ENCODE measurements at places on chromosomes 6 and 20.

GRCh38 chr6:110355022-110355421, 3.1 kb downstream of the METTL24 start:
- no peak for DNase-seq

DNA sequence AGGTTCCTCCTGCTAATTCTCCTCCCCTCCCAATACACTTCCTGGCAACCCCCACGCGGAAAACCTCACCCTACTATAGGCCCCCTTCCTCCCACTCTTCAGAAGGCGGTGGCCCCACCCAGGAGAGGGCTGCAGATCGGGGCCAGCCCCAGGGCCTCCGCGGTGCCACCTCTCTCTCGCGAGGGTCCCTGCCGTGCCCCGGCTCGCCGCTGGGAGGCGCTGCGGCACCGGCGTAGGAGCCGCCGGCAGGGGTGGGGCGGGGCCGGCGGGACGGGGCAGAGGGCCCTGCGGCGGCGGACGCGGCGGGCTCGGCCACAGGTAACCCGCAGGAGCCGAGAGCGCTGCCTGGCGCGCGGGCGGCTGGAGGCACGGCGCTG, at the start of gene ANKRD6:
ANKRD6 (plus strand) TSS at position 278 of the 377 bp plus-strand sequence. CDS start 133,825 bp downstream, outside the sequence.
- no peak for DNase-seq

DNA sequence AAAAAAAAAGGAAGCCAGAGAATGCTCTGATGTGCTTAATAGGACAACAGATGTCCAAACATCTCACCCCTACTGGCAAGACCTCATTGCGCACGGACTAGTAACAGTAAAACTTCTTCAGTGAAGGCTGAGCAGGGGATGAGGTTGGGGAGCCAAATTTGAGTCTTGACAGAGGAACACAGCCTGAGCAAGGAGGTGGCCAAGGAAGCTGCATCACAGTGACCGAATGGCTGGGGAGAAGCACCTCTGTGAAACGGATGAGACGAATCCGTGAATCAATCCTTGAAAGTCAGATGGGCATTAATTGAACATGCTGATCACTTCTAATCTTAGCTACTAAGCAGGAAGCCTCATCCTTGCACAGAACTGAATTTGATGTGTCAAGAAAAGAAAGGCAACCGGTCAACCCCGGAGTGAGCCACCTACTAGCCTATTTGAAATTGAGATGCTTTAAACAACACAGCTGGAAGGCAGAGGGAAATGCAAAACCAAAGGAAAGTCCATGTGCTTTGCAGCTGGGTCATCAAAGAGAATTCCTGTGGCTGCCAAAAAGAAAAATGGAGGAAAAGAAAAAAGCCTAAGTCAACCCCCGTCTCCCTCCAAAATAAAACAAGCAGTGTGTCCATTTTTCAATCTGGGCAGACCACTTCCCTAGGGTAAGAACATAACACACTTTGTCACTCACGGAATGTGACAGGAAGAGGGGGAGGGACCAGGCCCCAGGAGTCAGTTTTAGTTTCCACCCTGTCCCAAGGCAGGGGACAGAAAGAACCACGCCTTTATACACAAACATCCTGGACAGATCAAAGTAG, 29.5 kb downstream of the PXDC1 start:
- no peak for DNase-seq

DNA sequence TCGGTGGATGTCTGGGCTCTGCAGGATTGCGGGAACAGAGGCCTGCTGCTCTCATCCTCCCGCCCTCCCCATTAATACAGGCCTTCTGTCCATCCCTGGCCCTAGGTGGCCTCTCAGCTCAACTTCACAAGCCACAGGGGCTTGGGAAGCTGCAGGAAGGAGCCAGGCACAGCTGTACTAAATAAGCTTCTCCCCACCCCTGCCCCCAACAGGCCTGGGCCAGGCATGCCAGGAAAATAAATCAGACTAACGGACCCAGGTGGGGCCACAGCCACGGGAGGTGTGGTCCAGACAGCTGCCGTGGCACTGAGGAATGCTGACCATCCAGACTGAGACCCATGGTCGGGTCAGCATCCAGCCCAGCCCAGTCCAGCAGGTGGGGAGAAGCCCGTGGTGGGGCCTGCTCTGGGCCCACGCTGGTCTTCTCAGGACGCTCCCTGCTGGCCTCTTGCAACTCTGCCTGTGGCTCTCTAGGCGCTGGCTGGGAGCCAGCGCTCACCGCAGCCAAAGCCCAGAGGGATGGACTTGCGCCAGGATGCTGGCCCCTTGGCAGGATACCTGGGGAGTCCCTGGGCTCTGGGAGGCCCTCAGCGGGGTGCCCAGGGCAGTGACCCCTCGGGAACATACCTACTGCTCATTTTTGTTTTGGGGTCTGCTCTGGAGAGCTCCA, 8.6 kb upstream of the YTHDF1 start:
- peak; percentile 33 for DNase-seq

GRCh38 chr6:2739335-2739734, 11.4 kb downstream of the MYLK4 start:
- no peak for DNase-seq

DNA sequence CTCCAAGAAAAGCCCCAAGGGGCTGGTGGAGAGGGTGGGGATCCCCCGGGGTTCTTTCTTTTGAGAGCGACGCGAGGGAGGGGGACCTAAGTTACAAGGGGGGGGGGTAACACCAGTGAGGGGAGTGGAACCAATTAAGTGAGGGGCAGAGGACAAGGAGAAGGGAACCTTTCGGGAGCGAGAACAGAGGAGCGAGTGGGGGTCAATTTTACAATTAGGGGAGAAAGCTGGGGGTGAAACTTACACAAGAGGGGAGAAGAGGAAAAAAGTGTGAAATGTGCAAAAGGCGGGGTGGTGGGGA, 548 bp downstream of the SALL4 start:
- no peak for DNase-seq

DNA sequence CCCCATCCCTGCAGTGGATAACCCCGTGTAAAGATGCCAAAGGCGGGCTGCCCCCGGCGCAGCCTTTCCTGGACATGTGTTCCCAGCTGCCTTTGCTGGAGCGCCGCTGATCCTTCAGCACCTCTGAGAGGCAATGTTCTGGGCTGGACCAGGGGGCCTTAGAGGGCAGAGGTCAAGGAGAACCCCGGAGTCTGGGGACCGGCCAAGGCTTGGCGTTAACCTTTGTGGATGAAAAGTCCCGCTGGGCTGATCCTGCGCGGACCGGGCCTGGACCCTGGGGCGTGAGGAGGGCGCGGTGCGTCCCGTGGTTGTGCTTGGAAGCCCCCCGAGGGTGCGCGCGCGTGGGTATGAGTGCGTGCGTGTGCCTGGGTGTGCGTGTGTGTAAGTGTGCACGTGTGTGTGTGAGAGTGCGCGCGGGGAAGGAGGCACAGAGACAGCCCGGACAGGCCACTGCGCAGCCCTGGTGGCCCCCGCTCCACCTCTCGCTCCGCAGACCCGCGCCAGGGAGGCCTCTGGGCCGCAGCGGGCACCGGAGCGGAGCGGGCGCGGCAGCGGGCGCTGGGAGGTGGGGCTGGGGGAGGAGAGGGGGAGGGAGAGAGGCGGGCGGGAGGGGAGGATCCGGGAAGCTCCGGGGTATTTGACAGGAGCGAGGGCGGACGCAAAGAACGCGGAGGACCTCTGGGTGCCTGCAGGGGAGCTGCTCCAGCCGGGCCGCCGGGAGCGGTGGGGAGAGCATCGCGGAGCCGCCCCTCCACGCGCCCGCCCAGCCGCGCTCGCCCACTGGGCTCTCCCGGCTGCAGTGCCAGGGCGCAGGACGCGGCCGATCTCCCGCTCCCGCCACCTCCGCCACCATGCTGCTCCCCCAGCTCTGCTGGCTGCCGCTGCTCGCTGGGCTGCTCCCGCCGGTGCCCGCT, at the start of gene SMOC2:
SMOC2 (plus strand) TSS at position 665 of the 914 bp plus-strand sequence; CDS start at position 852, 187 bp downstream.
- DNase-seq: no peak

- no peak for DNase-seq
Observed at GRCh38 chr6:110357298-110357663, 868 bp downstream of the METTL24 start.

GRCh38 chr6:127918506-127919427, 17.9 kb upstream of the THEMIS start:
- DNase-seq: no peak

DNA sequence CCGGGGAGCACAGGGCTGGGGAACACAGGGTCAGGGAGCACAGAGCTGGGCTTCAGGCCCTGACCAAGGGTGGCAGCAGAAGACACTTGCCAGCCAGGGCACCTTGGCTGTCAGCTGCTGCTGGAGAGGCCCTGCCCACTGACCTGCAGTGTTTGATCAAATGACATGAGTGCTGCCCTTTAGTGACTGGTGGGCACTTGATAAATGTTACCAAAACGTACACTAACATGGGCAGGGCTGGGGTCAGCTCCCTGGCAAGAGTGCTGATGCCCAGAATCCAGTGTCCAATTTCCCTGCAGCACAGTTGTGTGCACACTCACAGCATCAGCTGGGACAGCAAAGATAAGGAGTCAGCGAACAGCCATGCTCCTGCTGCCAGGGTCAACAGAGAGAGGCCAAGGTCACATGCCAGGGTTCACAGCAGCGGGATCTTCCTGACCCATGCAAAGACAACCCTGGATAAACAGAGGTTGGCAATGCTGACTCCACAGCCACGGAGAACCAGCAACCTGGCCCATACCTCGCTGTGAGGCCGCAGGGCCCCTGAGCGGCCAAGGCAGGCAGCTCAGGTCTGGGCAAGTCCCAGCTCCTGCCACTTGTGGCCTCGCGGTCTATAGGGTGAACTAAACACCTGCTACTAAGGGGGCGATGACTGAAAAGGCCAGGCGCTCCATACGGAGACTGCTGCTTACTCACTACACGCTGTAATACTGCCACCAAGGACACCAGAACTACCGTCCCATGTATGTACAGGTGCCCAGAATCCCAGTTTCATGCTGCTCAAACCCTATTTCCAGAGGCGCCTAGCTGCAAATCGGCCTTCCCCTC, 46.3 kb downstream of the NINL start:
- DNase-seq: no peak

GRCh38 chr6:125793280-125793679, 2.5 kb downstream of the NCOA7 start:
- peak; percentile 9 for DNase-seq

- DNase-seq: no peak
Observed at GRCh38 chr6:83169511-83169910, 23.6 kb downstream of the PGM3 start.

GRCh38 chr6:54970337-54970736, 123.8 kb downstream of the FAM83B start:
- DNase-seq: no peak
